ENCODE measurements at places on chromosomes 7 and 10.

DNA sequence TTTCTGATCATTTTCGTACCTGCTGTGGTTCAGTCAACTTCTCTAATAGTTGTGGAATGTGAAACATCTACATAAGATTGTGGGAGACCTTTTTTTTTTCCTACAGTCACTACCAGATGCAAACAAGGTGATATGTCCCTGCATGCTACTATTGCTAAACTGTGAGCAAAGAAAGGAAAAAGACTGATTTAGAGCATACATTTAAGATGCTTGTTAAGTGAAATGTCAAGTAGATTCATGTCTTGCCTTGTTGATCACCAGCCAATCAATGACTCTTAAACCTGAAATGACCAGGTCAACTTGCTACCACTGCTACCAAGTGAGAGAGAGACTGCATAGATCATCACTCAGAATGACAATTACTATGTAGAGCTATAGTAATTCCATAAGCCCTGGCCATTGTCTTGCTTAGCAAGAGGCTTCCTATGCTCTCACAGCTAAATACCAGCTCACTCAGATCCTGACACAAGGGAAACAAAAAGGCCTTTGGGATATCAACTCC is 84.3 kb upstream of the SKAP2 start:
- no peak for DNase-seq

DNA sequence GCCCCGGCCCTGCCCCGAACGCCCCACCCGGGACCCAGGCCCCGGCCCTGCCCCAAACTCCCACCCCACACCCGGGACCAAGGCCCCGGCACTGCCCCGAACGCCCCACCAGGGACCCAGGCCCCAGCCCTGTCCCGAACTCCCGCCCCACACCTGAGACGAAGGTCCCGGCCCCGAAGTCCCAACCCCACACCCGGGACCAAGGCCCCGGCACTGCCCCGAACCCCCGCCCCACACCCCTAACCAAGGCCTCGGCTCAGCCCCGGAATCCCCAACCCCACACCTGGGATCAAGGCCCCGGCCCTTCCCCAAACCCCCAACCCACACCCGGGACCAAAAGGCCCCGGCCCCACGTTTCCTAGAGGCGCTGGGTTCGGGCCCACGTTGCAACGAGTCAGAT is 1.1 kb upstream of the LARP4B start:
- no peak for DNase-seq

GRCh38 chr7:28731092-28731658 is 227.0 kb downstream of the TRIL start:
- no peak for DNase-seq

- DNase-seq: no peak
Observed at GRCh38 chr7:155202106-155202871, 95.4 kb upstream of the INSIG1 start.

- no peak for DNase-seq
Observed at GRCh38 chr10:34723750-34724149, 91.3 kb downstream of the PARD3 start.

- no peak for DNase-seq
Observed at GRCh38 chr10:45560262-45560661, 112.3 kb downstream of the ZFAND4 start.

GRCh38 chr10:124040451-124041188 is 52.8 kb downstream of the CHST15 start:
- DNase-seq: no peak

DNA sequence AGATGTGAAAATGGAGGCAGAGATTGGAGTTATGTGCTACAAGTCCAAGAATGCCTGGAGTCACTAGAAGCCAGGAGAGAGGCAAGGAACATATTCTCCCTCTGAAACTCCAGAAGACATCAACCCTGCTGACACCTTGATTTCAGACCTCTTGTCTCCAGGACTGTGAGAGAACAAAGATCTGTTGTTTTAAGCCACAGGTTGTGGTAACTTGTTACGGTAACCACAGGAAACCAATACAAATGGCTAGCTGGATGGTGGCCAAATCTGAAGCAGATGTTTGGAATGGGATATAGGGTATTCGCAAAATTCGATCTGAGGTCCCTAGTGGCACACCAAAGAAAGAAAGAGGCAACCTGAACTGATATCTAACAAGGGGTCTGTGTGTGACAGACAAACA is 129.0 kb downstream of the HERPUD2 start:
- no peak for DNase-seq

GRCh38 chr7:40795607-40796006 is 660.8 kb downstream of the SUGCT start:
- DNase-seq: no peak

DNA sequence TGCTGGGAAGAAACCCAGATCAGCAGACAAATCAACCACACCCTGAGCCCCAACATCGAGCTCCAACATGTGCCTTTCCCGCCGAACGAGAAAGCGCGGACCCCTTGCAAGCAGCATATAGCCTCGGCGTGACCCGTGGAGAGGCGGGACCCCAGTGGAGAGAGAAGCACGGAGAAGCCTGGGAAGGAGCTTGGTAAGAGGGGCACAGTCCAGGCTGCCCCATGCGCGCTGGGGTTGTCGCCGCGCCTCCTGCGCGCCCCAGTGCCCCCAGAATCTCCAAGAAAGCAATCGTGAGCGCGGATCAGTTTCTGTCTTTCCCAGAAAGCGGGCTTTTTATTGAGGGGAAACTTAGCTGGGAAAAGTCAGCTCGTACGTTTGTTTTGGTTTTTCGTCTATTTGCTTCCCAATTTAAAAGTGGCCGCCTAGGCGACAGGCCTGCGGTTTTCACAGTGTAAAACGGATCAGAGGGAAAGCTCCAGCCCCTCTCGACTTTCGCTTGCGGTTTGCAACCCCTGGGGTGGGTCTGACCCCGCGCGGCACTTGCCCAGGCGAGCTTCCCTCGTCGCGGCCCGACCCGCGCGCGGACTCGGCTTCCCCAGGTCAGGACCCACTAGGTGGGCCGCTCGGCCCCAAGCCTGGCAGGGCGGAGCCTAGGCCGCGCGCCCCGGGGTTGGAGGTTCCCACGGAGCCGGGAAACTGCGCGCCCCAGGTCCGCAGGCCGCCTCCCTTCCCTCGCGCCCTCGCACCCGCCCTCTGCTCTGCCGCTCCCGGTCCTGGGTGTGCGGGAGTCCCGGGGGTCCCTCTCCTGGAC is 31.1 kb downstream of the SKIDA1 start:
- DNase-seq: no peak

GRCh38 chr7:132415259-132415658 is 161.0 kb downstream of the PLXNA4 start:
- no peak for DNase-seq

DNA sequence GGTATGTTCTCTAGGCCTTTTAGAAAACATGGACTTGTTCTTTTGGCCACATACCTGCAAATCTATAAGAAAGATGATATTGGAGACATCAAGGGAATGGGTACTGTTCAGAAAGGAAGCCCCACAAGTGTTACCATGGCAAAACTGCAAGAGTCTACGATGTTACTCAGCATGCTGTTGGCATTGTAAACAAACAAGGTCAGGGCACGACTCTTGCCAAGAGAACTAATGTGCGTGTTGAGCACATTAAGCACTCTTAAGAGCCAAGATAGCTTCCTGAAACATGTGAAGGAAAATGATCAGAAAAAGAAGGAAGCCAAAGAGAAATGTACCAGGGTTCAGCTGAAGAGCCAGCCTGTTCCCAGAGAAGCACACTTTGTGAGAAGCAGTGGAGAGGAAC is 37.1 kb downstream of the SDK1 start:
- DNase-seq: no peak

DNA sequence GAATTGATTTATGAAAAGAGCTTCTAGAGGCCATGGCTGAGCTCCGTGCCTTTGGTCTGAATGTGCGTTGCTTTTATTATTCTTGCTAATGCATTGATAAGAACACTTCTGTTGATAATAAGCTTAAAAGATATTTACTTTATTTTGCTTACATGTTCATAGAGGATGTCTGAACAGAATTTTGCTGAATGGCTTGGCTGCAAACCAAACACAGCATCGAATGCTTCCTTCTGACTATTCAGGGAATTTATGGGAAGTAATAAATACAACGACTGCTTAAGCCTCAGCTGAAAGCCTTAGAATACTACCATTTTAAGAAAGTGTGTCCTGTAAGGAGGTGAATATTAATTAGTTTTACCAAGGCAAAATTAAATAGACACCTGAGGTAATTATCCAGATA is 643.5 kb upstream of the POT1 start:
- DNase-seq: no peak

GRCh38 chr10:106931159-106931852 is 233.2 kb downstream of the SORCS1 start:
- no peak for DNase-seq

DNA sequence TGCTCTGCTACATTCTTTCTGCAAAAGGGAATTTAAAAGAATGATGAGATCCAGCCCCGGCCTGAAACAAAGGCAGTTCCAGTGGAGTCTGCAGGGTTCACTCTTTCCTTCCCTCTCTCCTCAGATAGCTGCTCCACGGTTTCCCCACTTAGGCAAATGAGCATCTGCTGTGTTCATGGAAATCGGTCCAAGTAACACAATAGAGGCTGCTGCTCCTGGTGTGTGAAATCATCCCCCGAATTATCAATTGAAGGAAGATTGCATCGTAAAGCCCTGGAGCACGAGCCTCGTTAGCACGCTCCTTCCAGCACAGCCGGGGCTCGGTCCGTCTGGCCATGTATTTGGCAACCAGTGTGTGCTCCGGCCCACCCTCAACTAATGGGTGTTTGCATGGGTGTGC is 108.3 kb upstream of the DPP6 start:
- DNase-seq: no peak

DNA sequence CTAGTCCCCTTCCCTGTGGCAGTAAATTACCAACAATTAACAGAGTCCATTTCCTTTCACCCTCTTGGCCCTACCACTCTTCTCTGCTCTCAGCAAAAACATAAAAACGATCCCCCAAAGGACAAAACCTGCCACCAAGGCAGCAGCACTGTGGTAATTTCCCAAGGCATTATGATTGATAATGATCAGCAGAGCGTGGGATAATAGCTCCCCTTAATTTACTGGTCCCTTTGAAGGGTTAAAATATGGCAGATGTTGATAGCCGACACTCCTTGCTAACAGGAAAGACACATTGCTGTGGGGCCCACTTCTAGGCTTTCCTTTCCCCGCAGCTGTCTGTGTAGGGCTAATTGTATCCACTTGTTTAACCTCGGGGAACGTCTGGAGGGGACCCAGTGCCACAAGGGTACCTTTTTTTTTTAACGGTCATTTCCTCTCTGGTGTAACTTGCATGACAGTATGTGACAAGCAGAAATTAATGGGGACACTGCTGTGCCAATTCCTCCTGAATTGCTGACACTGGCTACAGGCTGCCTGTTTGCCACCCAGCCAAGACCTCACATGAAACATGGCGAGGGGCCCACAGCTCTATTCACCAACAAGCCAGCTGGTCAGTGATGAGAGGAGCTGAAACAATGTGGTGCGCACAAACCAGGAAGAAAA is 81.3 kb downstream of the CDK6 start:
- no peak for DNase-seq

GRCh38 chr7:32890010-32890792 is 1.4 kb downstream of the KBTBD2 start:
- peak; percentile 44 for DNase-seq

DNA sequence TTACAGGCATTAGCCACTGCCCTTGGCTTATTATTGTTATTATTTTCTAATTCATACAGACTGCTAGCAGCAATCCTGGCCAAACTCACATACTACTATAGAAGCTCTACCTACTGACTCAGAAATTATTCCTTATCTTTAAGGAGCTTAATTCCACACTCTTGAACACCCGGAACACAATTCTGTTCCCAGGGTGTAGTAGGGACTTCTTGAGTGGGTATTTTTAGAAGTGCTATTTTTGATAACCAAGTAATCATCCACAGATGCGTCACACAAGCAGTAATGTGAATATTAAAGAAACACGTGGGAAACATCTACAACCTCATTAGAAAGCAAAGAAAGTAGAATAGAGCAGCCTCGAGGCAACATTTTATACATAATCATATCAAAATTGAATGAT is 149.2 kb downstream of the PTEN start:
- DNase-seq: no peak

- DNase-seq: no peak
Observed at GRCh38 chr7:111561654-111561903, 713 bp downstream of the IMMP2L start.
